ENCODE measurements at places on chromosomes 6 and 20. TPM values are rescaled to one million over a fixed set of nuclear protein-coding genes. Genes with fewer than 3 reads are reported as not detected.

The SLC26A8 gene
- 0.02 TPM for polyA plus RNA-seq

DNA sequence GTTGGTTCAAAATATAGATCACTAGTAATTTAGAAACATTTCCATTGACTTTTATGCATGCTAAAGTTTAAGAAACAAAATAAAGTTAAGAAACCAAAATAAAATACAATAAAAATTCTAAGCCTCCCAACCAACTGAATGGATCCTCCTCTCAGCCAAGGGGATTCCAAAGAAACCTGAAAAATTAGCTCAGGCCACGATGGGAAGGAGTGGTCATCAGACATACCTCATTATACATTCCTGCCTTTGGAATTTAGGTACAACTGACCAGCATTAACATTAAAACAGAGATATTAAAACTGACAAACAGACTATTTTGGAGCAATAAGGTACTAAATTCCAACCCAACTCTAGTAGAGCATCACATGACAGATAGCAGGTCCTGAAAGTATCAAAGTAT lies 275.2 kb downstream of the PKHD1 start:
- no peaks in the 10 kb centered on the region for H3K4me1 ChIP-seq
- no peak for DNase-seq
- no peak overlapping the region for H3K27ac ChIP-seq
- no peak overlapping the region for H3K4me3 ChIP-seq
- H3K36me3 ChIP-seq = no peaks in the 10 kb centered on the region
- no peaks in the 10 kb centered on the region for H3K27me3 ChIP-seq

- H3K4me3 ChIP-seq = no peak overlapping the region
- H3K27ac ChIP-seq = no peak overlapping the region
- H3K4me1 ChIP-seq = no peaks in the 10 kb centered on the region
These were observed 39.7 kb upstream of the ASIP start for GRCh38 chr20:34201531-34201930.

DNA sequence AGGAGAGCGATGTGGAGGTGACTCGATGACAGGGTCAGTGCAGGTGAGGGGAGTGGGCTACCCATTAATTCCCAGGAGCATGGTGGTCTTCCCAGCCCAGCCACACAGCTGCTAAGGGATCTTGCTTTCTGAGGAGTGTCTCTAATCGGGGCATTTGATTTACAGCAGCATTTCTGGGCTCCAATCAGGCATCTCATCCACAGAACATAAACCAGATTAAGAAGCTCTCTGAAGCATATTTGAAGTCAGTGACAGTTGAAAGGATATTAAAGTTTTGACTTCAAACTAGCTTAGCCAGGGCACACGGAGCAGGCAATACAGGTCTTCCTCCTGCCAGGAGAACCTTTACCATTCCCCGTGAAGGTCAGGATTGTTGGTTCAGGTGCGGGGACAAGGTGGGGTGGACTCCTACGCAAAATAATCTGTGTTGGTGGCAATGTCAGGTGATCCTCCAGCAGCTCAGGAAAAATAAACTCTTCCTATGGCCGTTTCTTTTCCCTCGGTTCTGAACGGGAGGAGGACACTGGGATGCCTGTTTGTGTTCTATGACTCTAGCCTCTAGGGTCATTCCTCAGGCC lies 39.9 kb upstream of the ZNF831 start:
- no peaks in the 10 kb centered on the region for H3K4me1 ChIP-seq
- H3K27ac ChIP-seq = no peak overlapping the region
- H3K4me3 ChIP-seq = no peak overlapping the region

The USP49 gene
- 2.3 TPM for polyA plus RNA-seq

DNA sequence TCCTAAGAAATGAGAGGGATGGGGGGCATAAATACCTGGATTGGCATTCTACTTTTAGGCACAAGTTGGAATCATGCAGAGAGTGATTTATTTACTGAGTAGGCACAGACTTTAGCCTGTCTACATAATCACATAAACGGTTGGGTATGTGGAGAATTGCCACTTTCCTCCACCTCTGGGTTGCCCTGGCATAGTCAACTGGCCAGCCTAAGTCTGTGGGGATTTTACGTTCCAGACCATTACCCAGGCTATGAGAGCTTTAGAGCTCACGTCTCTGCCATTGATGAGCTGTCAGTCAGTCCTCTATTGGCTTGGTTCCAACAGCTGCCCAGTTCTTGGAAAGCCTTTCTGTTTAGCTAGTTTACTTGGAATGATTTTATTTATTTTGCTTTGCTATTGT lies 5.0 kb upstream of the BHLHE23 start:
- DNase-seq = no peak
- no peak overlapping the region for H3K27ac ChIP-seq
- no peaks in the 10 kb centered on the region for H3K36me3 ChIP-seq
- no peak overlapping the region for H3K4me3 ChIP-seq

The DNAH8 gene
- polyA plus RNA-seq = under 0.01 TPM

DNA sequence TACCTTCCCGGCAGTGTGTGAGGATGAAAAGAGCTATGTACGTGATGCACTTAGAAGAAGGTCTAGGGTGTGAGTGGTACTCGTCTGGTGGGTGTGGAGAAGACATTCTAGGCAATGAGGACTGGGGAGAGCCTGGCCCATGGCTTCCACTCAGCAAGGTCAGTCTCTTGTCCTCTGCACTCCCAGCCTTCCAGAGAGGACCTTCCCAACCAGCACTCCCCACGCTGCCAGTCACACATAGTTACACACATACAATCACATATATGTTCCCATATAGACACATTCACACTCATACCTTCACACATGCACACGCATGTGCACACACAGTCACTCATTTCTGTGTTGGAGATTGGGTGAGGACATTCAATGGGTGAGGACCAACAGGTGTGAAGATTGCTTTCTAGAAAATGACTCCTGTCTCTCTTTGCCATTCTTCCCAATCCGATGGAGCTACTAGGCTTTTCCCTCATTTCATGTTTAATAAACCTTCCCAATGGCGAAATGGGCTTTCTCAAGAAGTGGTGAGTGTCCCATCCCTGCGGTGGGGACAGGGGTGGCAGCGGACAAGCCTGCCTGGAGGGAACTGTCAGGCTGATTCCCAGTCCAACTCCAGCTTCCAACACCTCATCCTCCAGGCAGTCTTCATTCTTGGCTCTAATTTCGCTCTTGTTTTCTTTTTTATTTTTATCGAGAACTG lies 30.4 kb downstream of the SRSF3 start:
- H3K27ac ChIP-seq = no peak overlapping the region
- H3K4me3 ChIP-seq = no peak overlapping the region

- no peak for DNase-seq
- H3K36me3 ChIP-seq = no peaks in the 10 kb centered on the region
- H3K27me3 ChIP-seq = no peaks in the 10 kb centered on the region
- no peak overlapping the region for H3K4me3 ChIP-seq
These were observed 290.1 kb downstream of the BMP2 start for GRCh38 chr20:7057611-7058010.

DNA sequence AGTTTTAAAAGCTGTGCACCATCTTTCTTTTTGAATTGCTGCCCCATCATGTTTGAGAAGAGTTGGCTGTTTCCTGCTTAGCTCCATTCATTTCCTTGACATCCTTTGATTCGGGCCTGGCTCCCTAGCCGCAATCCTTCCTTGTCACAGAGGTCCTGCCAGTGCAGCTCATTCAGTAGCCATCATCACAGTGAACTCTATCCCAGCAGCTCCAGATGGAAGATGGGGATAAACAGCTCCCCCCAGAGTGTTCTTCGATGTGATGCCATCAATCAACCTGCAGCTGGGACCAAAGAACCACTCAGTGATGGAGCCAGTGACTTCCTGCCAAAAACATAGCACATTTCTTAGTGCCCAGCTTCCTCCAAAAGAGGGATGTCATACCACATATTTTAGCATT lies 158.8 kb downstream of the FRK start:
- no peak for DNase-seq
- H3K27me3 ChIP-seq = peaks cover 3% of the 10 kb centered on the region
- no peak overlapping the region for H3K4me3 ChIP-seq

DNA sequence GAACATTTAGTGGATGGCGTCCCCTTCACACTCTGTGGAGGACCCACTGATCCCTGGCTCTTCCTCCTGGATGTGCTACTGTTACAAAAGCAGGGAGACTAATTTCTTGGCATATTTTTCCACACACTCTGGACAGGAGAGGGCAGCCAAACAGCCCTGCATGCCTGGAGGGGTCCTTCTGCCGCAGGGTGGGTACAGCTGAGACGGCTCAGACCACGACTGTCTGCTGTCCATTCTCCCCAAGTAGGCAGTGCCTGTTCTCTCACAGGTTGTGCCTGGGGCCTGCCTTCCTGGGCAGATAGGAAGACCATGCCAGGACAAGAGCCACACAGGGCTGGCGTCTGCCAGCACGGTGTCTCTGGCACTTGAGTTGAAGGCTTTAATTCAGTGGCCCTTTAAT lies 260.1 kb downstream of the FOXC1 start:
- no peaks in the 10 kb centered on the region for H3K27me3 ChIP-seq
- no peak overlapping the region for H3K27ac ChIP-seq
- no peaks in the 10 kb centered on the region for H3K36me3 ChIP-seq
- no peaks in the 10 kb centered on the region for H3K4me1 ChIP-seq
- no peak overlapping the region for H3K4me3 ChIP-seq
- DNase-seq = no peak

The RAET1G gene
- polyA plus RNA-seq = 12.1 TPM

DNA sequence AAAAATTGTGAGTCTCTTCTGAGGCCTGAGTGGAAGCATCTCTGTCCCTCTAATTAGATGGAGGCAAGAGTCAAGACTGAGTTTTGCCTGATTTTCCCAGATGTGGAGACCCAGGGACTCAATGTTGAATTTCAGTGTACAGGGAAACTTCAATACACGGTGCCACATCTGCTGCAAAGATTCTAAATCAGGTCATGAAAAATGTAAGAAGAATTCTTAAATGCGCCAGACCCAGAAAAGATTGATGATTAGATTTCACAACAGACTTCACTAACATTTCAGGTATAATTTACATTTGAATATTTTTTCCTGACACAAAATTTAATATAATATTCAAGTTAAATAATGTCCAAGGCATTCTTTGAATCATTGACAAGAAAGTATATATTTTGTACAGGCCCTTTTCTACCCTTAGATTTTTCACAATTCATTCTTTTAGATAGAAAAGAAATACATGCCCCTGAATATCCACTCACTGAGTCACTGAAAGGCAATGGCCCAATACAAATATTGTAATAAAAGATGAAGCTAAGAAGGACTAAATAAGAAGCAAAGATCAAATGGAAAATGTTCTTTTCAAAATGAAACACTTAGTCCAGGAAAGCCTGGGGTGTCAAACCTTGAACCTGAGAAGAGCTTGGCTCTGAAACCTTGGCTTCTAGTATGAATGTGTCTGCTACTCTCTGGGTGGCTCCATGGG lies 18.2 kb upstream of the HDGFL1 start:
- H3K4me1 ChIP-seq = no peaks in the 10 kb centered on the region
- no peak overlapping the region for H3K27ac ChIP-seq
- no peaks in the 10 kb centered on the region for H3K27me3 ChIP-seq
- H3K4me3 ChIP-seq = no peak overlapping the region
- no peaks in the 10 kb centered on the region for H3K36me3 ChIP-seq

- no peak overlapping the region for H3K4me3 ChIP-seq
- no peak overlapping the region for H3K27ac ChIP-seq
- no peak for DNase-seq
- H3K36me3 ChIP-seq = no peaks in the 10 kb centered on the region
- peaks cover 12% of the 10 kb centered on the region for H3K4me1 ChIP-seq
These were observed 159.1 kb downstream of the HACE1 start for GRCh38 chr6:104700371-104701185.

DNA sequence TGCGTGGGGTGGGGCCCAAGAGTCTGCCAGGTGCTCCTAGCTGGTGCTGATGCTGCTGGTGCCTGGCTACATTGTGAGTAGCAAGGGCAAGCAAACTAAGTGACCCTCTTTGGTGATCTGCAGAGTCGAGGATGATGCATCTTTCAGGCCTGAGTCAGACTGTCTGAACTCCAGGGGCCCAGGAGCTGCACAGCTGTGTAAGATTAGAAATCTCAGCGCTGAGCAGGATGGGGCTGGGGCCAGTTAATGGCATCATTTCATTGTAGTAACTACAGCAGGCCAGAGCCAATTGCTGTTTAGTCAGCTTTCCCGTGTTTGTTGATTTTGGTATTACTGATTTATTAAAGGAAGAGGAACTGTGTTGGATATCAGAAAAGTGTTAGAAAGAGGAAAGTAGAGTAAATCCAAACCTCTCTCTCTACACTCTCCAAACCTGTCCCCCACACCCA lies 365.2 kb downstream of the PAX1 start:
- H3K36me3 ChIP-seq = no peaks in the 10 kb centered on the region
- no peak overlapping the region for H3K4me3 ChIP-seq
- DNase-seq = no peak
- H3K27me3 ChIP-seq = no peaks in the 10 kb centered on the region
- no peak overlapping the region for H3K27ac ChIP-seq

DNA sequence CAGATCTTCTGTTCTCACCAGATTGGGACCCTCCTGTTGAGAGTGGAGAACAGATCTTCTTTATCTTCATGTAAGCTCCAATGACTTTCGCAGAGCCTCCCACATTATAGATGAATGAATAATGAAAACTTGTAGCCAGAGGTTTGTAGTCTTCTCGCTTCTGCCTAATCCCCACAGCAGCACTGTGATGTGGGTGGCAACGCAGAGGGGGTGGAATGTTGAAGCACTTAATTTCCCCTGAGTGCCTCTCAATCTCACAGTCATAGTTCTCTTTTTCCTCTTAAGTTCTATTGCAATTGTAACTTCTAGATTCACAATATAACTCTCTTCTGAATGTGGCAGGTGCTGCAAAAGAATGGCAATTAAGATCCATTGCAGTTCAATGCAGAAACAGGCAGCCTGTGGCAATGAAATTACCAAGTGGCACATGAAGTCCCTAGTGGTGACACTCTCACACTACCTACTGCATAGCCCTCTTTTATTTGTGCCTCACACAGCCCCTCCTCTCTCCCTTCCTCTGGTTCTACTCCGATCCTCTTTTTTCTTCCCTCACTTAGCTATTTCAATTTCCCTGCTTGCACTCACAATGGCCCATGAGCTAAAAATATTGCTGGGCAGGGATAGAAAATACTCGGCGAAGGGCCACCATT lies 281.9 kb downstream of the UBE3D start:
- no peak overlapping the region for H3K4me3 ChIP-seq
- no peak overlapping the region for H3K27ac ChIP-seq
- H3K36me3 ChIP-seq = no peaks in the 10 kb centered on the region

GRCh38 chr6:4606821-4607704 lies 169.1 kb upstream of the CDYL start:
- H3K4me1 ChIP-seq = peaks cover 29% of the 10 kb centered on the region
- H3K4me3 ChIP-seq = no peak overlapping the region
- H3K27me3 ChIP-seq = no peaks in the 10 kb centered on the region
- no peaks in the 10 kb centered on the region for H3K36me3 ChIP-seq
- DNase-seq = no peak

GRCh38 chr6:88208726-88209125 lies 42.6 kb upstream of the CNR1 start:
- H3K27me3 ChIP-seq = no peaks in the 10 kb centered on the region
- no peak overlapping the region for H3K27ac ChIP-seq
- no peak for DNase-seq
- no peaks in the 10 kb centered on the region for H3K36me3 ChIP-seq

Data from keratinocyte (primary cell).